ENCODE measurements at places on chromosomes 2 and 18.

DNA sequence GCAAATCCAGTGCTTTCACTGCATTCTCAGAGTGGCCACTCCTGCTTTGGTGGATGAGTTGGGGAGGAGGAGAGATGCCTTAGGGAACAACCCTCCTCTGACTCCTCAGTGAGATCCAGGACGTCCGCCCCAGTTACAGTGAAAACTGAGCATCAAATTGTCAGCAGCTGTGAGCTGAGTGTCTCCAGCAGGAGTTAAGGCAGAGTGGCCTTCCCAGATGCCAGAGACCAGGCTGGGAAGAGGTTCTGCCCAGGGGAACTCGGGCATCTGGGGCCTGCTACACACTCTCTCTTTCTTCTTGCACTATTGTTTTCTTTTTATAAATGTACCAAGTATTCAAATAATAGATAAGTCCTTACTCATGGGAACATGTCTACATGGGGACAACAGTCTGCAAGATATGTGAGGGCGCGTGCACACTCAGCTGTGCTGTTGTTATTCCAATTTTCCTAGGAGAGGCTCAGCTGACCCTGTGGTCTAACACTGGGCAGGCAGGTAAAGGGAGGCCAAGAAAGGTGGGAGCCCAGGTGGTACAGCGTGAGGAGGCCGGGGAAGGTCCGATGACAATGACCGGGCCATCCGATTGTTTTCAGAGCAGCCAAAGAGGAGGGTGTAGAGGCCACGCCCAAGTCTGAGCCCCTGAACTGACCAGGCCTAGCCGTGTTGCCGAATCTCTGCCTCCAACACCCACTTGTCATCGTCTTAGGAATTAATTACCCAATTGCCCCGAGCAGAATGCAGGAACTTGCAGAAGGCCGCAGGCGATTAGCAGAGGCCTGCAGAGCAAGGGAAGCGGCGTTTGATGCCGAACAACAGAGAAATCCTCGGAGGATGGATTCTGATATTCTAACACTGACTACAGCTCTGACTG, 166.9 kb downstream of the ANAPC1 start:
- DNase-seq: peak; percentile 48

DNA sequence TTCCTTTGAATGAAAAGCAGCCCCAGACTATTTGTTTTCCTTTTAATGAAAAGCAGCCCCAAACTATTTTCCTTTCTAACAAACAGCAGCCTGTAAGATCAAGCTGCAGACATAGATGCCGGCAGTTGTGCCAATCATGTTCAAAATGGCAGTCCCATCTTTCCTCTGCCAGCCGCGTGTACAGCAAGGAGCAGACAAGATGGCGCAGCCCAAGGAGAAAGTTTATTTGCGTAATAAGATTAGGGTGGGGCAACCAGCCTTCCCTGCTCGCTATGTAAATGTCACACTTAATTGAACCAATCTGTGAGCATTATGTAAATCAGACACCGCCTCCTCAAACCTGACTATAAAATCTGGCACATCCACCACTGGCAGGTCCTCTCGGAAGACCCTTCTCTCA, 226.0 kb downstream of the TGIF1 start:
- DNase-seq: no peak

- DNase-seq: no peak
Observed at GRCh38 chr18:35073186-35074105, 32.2 kb downstream of the MAPRE2 start.

- DNase-seq: no peak
Observed at GRCh38 chr18:39759926-39760325, 2194.3 kb upstream of the CELF4 start.

GRCh38 chr18:22668496-22668895, 250.8 kb upstream of the CTAGE1 start:
- no peak for DNase-seq

GRCh38 chr18:21998486-21998885, 170.9 kb upstream of the GATA6 start:
- no peak for DNase-seq

GRCh38 chr2:106561356-106561755, 74.2 kb downstream of the CD8B2 start:
- no peak for DNase-seq

GRCh38 chr2:159128191-159128590, 158.3 kb downstream of the WDSUB1 start:
- peak; percentile 59 for DNase-seq

GRCh38 chr2:16553226-16553625, 112.4 kb downstream of the CYRIA start:
- DNase-seq: no peak
